T47D (cell line): ENCODE measurements at places on chromosomes 13 and 19.

- DNase-seq = no peak
These were observed 172.0 kb downstream of the DLEU7 start for GRCh38 chr13:50671497-50671850.

- no peak for DNase-seq
These were observed 32.7 kb downstream of the TIMM13 start for GRCh38 chr19:2394442-2395292.

DNA sequence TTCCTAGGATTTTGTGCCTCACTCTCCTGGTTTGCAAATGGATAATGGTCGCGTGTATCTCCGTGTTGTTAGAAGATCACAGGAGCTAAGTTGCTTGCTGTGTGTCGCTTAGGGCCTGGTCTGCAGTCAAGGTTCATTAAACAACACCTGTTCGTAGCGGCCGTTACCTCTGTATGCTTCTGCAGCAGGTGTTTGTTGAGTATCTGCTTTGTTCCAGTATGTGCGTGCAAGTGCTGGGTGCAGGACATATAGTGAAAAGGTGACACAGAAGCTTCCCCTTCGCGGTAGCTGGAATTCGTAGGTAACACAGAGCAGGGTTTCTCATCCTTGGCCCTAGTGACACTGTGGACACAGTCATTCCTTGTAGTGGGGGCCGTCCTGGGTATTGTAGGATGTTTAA, 5.4 kb downstream of the MED25 start:
- DNase-seq = no peak

DNA sequence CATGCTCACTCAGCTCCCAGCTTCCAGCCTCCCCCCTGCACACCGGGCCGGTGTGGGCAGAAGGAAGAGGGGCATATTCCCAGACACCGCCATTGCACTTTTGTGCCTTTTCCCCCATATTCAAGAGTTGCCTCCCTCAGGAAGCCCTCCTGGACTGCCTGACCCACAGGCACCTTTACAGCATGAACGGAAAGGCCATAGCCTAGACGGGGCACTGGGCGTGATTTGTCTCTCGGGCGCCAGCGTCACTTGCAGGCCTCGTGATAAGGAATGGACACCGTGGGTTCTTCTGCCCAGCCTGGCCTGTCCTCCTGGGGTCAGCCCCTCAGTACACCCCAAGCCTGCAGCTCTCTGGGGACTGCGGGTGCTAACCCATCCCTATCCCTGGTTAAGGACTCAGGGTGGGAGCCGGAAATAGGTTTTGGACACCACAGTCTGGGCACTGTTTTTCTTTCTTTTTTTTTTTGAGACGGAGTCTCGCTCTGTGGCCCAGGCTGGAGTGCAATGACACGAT, 933 bp upstream of the UQCR11 start:
- peak; percentile 34 for DNase-seq

- no peak for DNase-seq
These were observed 1.6 kb upstream of the MRI1 start for GRCh38 chr19:13762635-13763235.

GRCh38 chr19:42529248-42529764, 1.0 kb upstream of the CEACAM1 start:
- peak; percentile 43 for DNase-seq

DNA sequence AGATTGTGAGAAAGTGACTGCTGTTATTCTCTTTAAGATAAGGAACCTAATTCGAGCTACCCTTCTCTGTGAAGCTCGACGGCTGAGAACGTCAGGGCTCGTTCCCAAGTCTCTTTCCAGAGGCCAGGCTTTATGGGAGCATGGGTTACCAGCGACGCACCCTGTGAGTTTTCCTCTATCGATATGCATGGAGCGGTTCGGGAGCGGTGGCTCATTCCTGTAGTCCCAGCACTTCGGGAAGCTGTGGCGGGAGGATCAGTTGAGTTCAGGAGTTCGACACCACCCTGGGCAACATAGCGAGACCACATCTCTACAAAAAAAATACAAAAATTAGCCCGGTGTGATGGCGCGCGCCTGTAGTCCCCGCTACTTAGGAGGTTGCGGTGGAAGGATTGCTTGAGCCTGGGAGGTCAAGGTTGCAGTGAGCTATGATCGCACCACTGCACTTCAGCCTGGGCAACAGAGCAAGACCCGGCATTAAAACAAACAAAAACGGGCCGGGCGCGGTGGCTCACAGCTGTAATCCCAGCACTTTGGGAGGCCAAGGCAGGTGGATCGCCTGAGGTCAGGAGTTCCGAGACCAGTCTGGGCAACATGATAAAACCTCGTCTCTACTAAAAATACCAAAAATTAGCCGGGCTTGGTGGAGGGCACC, 681 bp upstream of the ZNF606 start:
- no peak for DNase-seq

DNA sequence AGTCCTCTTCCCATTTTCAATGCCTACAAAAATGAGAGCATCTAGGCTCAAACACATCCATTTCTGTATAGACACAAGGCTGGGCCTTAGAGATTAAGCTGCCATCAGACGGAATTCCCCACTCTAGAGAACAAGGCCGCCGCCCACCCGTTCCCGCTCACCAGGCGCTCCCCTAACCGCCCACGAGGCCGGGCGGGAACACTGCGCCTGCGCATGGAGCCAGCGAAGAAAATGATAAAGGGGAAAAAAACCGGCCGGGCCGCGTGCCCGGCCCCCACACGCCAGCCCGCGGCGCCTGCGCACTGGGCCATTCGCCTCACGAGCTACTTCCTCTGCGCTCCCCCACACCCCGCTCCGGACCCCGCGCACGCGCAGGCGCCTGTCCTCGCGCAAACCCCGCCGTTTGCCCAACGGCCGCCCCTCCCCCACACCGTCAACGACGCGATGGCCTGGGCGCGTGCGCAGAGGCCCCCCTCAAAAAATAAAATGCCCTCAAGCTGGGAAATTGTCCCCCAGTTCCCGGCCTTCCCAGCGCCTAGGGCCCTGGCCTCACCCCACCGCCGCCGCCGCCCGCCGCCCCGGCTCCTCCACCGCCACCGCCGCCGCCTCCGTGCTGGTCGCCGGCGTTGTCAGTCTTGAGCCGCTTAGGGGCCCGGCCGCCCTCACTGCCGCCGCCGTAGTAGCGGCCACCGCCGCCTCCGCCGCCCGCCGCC, 483 bp downstream of the HNRNPL start:
- peak; percentile 77 for DNase-seq

GRCh38 chr13:95756072-95756471, 79.1 kb downstream of the DNAJC3 start:
- DNase-seq = no peak

GRCh38 chr19:17873786-17874757, 2.3 kb downstream of the SLC5A5 start:
- DNase-seq = peak; percentile 59

- DNase-seq = peak; percentile 75
These were observed 279.2 kb upstream of the PRR20A start for GRCh38 chr13:56861476-56861875.

GRCh38 chr19:38062959-38063761, 156.2 kb downstream of the SIPA1L3 start:
- DNase-seq = peak; percentile 39

- DNase-seq = no peak
These were observed 1301.5 kb upstream of the ATXN8OS start for GRCh38 chr13:68806125-68806524.

DNA sequence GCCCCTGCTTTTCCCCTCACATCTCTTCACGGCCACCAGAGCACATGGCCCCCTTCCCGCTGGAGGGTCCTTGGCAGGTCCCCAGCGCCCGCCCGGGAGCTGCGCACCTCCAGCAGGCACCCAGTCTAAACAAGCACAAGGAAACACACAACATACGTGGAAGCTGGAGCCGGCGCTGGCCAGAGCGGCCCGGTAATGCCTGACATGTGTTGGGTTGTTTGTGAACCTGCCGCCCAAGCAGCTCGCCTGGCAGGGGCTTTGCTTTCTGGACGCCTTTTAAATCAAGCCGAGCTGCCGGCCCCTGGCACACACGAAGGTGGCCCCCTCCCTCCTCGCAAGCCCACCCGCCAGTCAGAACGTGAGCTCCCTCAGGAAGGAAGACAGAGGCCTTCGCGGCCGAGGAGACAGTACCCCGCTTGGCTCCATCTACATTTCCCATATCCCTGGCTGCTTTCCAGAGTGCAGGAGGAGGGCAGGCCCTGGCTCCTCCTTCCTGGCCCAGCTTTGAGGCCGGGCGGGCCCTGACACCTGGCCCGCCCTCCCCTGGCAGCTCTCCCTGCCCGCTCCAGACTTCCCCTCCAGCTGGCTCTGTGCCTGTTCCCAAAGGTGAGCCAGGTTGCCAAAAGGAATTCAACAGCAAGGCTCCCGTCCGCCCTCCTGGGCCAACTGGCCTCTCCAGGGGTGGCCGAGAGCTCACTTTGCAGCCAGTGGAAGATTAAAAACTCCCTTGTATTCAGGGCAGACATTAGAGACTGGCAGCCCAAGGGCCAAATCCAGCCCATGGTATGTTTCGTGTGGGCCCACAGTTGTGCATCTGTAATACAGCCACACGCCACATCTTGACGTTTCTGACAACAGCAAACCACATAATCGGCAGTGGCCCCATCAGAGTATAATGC, 28.7 kb downstream of the COMP start:
- peak; percentile 92 for DNase-seq

DNA sequence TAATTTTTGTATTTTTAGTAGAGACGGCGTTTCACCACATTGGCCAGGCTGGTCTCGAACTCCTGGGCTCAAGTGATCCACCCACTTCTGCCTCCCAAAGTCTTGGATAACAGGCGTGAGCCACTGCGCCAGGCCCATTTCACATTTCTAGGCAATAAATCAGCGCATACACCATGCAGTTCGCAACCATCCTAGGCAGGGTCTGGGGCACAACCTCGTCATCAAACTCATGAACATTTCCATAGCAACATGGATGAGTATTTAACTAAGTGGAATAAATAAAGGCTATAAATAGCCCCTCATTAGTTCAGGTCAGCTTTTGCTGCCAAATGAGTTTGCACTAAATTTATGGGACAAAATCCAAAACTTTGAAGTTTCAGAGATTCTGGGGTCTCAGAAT, 8.2 kb downstream of the MEIS3 start:
- DNase-seq = no peak

DNA sequence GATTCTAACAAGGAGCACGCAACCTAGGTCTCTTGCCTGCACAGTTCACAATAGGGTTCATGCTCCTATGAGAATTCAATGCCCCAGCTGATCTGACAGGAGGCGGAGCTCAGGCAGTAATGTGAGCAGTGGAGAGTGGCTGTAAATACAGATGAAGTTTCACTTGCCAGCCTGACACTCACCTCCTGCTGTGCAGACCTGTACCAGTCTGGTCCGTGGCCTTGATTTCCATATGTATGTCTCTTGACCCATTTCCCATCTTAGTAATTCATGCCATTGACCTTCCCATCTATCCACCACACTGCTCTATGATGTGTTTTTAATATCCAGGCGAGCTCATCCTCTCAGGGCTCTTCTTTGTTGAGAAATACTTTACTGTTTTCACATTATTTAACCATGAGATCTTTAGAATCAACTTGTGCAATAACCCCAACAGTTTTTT, 95.2 kb downstream of the LRCH1 start:
- no peak for DNase-seq

DNA sequence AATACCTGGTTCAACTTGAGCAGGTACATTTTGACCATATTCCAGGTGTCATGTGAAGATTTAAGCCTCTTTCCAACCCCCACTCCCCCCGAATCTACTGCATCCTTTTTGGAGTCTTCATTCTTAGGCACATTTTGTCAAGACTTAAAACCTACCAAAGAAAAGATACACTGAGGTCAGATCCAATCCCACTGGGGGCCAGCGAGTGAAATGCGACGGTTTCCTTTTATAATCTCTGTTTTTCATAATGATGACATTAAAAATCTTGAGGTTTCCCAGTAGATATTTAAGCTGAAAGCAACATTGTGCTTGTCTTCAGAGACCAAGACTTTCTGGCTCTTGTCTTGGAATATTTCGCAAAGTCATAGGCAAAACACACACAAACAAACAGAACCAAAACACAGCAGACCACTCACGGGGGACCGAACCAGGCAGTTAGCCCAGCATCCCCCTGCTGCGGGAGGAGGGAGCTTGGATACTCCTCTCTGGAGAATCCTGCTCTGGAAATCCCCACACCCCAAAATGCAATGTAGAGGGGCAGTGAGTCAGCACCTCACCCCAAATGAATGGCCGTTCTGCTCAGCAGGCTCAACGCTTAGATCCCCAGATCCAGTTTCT, 506 bp upstream of the GAS6 start:
- DNase-seq = no peak

DNA sequence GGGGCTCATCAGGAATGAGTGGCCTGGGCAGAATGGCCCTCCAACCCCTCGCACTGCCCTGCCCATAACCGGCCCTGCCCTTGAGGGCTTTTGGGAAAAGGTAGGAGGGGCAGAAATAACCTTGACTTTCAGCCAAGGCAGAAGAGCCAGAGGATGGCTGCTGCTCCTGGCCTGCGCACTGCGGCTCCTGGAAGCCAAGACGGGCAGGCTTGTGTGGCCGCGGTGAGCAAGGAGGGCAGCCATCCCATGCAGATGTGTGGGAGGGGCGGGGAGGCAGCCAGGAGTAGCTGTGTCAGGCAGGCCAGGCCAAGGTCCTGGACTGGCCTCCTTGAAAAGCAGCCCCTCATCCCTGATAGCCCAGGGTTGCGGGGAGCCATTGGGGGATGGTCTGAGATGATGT, 57.6 kb upstream of the URI1 start:
- no peak for DNase-seq

DNA sequence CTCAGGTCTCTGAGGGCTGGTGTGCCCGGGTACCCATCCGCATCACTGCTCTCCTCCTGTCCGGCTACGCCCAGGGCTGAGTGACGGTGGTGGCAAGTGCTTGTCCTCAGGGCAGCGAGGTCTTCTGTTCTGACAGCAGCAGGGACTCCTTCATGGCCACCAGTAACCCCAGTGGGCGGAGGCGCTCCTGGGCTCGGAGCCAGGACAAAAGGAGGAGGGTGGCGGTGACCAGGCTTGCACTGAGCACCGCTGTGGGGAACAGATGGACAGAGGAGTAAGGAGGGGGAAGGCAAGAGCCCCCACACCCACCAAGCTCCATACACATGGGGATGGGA, 5.8 kb downstream of the CD320 start:
- DNase-seq = no peak

DNA sequence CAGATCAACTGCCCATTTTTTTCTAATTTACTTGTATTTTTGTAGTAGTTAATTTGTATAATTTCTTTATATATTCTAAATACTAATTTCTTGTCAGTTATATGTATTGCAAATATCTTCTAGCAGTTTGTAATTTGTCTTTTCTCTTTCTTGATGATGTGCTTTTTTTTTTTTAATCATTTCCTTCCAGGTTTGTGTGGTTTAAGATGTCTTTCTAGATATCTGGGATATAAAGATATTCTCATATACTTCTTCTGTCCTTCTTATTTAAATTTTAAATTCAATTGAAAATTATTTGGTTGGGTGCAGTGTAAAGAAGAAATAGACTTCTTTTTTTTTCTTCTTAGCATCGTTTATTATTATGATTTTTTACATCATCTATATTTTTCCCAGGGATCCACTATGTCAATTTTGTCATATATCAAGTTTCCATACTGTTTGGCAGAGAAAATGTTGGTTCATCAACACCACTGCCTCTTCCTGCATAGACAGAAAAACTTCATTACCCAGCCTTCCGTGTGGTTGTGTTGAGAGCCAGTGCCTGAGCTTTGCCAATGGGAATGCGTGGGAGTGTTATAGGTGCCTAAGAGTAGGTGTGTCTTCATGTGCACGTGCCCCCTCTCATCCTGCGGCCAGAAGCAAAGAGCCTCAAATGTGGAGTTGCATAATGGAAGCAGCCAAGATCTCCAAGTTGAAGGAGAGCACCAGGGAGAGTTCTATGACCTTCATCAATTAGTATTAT, 15.8 kb downstream of the CPB2 start:
- no peak for DNase-seq
